CD4-positive, alpha-beta T cell treated with Interleukin-4 for 4 hours (primary cell): ENCODE measurements at places on chromosomes 7 and 10.
A peak's percentile ranks its signal among the peaks of the same experiment; 100 is the strongest.

DNA sequence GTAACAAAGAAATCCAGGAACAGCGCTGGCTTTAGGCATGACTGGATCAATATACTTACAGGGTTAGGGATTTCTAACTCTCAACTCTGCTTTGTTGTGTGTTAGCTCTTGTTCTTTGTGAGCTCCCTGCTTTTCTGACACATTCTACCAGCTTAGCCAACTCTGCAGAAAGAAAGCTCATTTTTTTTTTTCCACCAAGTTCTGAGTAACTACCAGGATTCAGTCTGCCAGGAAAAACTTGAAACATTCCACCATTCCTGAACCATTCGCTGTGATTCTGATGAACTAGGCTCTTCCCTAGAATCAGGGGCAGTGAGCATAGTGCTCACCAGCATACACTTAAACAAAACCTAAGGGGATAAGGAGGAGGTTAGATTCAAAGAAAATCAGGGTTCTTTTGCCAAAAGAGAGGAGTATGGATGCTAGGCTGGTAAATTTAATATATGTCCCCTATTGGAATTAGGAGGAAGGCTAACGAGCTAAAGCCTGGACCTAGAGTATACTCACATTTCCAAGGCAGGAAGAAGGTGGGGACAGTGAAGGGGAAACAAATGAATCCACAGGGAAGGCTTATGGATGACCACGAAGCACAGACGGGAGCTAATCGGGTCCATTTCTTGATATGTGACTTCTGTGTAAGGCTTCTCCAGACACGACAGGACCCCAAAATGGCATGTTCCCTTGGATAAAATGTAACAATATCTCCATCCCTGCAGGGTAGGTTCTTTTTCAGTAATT, 183.4 kb downstream of the PRKG1 start:
- DNase-seq: no peak

DNA sequence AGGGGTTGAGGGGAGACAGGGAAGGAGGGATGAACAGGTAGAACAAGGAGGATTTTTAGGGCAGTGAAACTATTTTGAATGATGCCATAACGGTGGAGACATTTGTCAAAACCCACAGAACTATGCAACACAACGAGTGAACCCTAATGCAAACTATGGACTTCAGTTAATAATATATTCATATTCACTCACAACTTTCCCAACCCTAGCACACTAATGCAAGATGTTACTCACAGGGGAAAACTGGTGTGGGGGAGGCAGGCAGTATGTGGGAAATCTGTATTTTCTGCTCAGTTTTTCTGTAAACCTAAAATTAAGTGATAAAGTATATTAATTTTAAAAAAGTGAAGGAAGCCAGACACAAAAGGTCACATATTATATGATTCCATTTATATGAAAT, 17.3 kb downstream of the GNA12 start:
- no peak for DNase-seq

DNA sequence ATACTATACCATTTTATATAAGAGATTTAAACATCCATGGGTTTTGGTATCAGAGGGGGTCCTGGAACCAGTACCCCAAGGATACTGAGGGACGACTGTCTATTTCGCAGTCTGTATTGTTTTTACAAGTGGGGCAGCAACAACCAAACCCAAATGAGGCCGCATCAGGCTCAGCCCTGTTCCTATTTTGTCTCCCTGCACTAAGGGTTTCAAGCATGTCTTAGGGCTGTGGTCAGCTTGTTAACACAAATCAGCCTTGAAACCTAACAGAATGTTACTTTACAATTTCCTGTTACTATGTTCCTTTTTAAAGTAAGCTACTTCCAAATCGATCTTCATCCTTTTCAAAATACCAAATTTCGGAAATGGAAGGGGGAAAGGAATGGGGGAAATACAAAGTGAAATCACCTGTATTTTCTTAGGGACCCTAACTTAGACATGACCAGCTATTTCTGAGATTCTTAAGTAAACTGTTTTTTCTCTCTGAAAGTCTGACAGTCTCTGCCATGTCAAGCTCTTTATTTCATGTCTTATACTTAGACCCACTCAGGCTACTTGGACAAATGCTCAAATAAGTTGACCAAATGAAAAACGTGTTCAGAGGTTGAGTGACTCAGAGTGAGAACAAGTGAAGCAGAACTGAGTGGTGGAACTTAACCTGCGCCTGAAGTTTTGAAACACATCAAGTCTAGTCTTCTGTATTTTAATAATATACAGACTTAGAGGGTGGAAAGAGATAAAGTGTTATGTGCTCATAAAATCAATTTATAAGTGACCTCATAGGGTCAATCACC, 75.8 kb downstream of the C1GALT1 start:
- peak; percentile 37 for DNase-seq

DNA sequence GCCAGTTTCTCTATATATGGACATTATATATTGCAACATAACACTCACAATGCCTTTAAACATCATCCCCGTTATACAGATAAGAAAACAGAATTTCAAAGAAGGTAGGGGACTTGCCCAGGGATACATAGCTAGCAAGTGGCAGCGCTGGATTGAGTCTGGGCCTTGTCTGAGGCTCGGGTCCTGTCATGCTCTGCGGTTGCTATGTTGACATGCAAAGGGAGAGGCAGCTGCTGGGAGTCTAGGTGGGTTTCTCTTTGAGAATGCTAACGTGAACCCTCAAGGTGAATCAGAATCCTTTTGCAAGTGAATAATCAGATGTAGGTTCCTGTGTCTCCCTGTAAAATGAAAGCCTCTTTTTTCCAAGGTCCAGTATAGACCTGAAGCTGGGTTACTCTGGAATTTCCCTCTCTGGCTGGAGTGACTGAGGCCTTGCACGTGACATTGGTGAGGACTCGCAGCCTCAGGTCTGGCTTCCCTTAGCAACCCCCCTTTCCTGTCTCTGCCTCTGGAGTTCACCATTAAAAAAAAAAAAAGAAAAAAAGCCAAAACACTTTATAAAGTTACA, 38.9 kb downstream of the TCF7L2 start:
- no peak for DNase-seq

DNA sequence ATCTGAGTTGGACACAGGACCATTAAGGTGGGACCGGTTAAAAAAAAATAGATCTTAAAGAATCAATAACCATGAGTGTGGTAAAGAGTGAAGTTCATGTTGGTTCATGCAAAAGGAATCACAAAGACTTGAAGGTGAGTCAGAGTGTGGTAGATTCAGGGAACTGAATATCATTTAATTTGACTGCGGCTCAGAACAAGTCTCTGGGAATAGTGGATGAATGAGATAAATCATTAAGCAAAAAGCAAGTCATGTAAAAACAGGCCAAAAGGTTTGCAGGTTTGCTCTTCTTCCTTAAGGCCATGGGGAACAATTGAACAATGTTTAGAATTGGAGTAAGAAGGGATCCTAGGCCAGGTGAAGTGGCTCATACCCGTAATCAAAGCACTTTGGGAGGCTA, 385.8 kb downstream of the ETV1 start:
- no peak for DNase-seq

DNA sequence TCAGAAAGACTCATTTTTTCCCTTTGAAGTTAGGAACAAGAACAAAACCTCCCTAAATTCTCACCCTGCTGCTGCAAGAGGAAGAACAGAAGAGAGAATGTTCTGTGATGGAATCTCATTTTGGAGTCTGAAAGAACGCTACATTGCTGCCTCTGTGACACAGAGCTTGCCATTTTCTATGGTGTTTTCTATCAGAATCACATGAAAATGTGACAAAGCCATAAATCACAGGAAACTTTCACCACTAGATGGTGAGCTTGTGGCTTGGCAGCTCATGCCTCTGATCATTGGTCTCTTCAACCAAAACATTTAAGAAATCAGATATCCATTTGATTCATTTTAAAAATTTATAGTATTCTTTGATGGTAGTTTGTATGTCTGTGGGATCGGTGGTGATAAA, 82.9 kb downstream of the CADPS2 start:
- no peak for DNase-seq

GRCh38 chr10:62045765-62046521, 144.4 kb downstream of the ARID5B start:
- DNase-seq: no peak

GRCh38 chr7:155219154-155219531, 78.5 kb upstream of the INSIG1 start:
- no peak for DNase-seq

GRCh38 chr10:90480466-90480865, 377.4 kb downstream of the HTR7 start:
- no peak for DNase-seq

DNA sequence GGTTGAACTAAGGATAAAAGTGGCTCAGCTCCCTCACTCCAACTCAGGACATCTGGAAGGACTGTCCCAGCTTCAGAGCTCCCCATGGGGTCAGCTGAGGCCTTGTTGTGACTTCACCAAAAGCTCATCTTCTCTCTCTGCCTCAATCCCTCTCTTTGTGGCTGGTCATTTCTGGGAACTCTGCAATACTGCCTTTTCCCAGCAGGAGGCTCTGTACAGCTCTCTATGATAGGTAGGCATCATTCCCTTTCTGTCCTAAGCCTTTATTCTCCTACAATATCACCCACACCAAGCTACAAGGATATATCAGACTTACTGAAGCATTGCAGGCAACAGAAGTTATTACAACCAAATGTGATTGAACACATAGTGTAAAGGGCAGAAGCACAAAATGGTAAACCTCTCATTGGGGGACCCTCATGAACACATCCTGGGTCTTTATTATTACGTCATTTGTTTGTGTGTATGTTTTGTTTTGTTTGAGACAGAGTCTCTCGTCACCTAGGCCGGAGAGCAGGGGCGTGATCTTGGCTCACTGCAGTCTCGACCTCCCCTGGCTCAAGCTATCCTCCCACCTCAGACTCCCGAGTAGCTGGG, 36.7 kb upstream of the PRPS1L1 start:
- no peak for DNase-seq

DNA sequence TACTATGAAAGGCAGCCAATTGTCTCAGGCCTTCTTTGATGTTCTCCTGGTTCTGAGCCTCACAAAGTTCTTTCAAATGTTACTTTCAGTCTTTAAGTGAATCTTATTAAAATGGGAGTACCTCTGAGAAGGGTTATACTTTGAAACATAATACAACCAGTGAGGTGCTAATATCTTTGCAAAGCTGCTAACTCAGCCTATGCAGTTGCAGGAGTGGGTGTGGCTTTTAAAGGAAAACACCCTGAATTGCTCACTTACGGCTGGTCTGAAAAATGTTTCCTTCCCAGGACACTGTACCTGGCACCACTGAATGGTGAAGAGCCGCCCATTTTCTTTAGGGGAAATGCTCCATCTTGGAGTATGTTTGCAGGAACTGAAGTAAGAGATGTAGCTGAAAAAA, 130.9 kb downstream of the CHN2 start:
- DNase-seq: no peak

- DNase-seq: no peak
Measured at GRCh38 chr7:28981161-28981465, 23.0 kb upstream of the TRIL start.

DNA sequence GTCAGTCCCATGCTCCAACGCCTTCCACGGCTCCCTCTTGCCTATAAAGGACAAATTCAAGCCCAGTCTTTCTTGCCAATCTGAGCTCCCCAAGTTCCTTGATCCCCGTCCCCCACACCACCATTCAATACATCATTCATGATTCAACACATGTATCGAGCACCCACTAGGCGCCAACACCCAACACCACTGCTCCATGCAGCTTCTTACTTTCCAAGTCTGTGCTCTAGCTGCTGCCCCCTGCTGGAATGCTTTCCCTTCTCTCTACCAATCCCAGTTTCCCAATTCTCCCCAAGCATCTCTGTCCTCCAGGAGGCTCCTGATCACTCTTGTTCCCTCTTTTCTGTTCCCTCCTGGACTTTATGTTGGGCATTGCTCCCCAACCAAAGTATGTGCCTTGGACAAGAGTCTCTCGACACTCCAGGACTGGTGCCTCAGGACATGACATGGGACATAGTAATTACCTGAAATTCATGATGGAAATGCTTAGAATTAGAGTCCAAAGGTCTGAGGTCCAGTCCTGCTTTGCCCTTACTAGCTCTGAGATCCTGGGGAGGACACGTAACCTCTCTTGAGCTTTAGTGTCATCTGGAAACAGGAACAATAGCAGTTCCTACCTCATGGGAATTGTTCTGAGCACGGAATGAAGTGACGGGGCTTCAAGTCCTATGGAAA, 172.7 kb downstream of the NEURL1 start:
- DNase-seq: no peak

DNA sequence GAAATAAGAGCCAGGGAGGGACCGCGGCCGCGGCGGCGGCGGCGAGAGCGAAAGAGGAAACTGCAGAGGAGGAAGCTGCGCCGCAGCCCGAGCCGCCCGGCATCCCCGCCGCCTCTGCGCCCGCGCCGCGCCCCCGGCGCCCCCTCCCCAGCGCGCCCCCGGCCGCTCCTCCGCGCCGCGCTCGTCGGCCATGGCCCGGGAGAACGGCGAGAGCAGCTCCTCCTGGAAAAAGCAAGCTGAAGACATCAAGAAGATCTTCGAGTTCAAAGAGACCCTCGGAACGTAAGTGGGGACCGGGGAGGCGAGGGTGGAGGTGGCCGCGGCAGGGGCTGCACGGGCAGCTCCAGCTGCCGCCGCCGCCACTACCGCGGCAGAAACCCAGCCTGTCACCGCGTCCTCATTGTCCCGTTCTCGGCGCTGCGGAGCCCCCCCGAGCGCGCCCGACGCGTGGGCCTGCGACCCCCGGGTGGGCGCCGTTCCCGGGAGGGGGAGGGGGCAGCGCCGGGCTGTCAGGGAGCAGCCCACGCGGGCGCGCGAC, 351 bp downstream of the CAMK1D start:
- DNase-seq: no peak

DNA sequence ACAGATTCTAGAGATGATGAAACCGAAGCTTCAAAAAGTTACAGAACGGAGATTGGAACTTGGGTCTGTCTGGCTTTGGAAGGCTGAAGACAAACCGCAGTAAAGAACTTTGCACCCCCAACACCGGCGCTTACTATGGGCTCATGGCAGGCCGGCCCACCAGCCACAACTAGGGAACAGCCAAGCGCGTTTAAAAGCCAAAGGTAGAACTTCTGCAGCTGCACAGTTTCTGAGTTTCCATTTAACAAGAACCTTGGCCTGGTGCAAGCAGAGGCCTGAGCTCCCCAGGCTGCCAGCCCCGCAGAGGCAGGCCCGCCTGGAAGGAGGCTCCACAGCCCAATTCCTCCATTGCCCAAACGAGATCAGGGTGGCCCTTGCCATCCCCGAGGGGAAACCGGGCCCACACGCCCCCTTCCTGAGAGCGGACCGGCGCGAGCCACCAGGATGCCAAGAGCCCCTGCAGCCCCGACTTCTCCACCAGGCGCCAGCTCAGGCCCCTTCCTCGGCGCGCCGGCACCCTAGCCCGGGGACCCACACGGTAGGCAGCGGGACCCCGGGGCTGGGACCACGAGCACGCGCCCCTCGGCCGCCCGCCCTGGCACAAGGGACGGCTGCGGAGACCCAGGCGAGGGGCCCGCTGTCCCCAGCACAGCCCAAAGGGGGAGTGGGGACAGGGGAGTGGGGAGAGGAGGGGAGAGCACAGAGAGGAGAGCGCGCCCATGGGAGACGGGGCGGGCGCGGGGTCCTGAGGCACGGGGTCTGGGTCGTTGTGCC, 566 bp downstream of the MAD1L1 start:
- no peak for DNase-seq

DNA sequence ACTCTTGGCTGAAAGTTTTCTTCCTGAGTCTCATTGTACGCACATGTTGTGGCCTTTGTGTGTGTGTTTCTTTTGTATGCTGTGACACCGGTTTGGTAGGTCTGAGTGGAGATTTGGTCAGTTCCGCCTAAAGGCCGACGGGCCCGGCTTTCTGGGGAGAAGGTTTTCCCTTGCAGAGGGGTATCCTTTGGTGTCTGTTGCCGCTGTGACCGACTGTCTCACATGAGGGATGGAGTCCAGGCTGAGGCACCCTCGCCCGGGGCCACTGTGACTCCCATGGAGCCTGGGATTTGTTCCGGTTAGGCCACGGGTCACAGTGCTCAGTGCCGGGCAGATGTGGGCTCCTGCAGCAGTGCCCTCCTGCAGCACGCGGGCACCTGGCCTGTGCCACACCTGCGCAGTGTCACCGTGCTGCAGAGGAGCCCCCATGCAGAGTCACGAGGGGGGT, 19.4 kb downstream of the INPP5A start:
- DNase-seq: no peak
